ENCODE measurements at places on chromosomes 16 and 17.

DNA sequence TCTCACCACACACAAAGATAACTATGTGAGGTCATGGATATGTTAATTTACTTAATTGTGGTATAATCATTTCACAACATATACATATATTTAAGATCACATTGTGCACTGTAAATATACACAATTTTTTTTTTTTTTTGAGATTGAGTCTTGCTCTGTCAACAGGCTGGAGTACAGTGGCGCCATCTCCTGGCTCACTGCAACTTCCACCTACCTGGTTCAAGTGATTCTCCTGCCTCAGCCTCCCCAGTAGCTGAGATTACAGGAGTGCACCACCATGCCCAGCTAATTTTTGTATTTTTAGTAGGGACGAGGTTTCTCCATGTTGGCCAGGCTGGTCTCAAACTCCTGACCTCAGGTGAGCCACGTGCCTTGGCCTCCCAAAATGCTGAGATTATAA is 11.5 kb upstream of the PRSS54 start:
- DNase-seq = no peak

DNA sequence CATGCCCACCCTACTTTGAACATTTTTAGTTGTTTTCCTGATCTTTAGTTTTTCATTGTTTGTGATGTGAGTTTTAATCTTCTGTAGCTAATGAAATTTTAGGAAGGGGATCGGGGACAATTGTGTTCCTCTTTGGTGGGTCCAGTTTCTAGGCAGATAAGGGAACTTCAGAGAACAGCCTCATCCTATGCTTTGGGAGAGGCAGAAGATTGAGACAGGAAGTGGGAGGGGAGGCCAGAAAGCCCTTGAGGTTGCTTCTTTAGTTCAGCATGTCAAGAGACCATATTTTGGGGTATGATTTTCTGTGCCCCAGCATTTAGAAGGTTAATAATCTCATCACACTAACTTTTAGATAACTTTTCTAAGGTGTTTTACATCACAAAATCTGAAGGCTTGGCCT is 191.0 kb downstream of the TANC2 start:
- no peak for DNase-seq

DNA sequence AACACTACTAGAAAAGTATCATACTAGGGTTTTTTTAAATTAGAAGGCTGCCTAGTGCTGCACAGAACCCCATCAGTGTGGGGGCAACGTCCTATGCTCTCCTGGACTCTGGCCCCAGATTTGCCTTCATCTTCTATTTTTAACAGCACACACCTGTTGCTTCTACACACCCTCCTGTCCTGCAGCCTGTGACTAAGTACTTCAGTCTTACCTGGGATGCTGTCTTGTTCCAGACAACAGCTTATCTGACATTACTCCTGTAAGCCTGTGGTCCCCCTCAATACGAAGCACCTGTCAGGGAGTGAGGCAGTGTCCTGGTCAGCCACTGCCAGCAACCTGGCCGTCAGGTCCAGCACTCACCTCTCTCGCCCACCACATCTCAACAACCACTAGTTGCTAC is 247.6 kb upstream of the PSMD7 start:
- DNase-seq = no peak

DNA sequence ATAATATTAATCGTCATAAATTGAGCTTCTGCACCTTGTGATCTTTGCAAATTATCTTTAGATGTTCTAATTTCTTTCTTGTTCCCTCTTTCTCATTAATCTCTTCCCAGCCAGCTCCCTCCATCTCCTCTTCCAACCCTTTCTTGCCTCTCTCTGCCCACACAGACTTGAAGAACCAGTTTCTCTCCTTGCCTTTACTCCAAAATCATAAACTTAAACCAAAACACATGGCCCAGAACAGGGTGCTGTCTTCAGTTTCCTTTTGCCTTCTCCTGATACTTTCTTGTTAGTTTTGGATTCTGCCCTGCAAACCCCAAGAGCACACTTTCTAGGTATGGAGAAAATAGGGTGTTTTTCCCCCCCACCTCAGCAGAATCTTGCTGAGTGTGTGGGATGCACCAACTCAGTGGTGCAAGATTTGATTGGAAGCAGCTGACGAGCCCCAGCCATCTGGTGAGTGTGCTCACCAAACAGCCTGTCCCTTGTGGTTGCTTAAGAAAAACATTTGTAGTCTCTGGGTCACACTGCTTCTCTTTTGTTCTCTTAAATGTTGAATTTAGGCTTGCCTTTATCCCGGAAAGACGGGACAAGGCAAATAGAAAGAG is 175.8 kb upstream of the MAF start:
- no peak for DNase-seq

DNA sequence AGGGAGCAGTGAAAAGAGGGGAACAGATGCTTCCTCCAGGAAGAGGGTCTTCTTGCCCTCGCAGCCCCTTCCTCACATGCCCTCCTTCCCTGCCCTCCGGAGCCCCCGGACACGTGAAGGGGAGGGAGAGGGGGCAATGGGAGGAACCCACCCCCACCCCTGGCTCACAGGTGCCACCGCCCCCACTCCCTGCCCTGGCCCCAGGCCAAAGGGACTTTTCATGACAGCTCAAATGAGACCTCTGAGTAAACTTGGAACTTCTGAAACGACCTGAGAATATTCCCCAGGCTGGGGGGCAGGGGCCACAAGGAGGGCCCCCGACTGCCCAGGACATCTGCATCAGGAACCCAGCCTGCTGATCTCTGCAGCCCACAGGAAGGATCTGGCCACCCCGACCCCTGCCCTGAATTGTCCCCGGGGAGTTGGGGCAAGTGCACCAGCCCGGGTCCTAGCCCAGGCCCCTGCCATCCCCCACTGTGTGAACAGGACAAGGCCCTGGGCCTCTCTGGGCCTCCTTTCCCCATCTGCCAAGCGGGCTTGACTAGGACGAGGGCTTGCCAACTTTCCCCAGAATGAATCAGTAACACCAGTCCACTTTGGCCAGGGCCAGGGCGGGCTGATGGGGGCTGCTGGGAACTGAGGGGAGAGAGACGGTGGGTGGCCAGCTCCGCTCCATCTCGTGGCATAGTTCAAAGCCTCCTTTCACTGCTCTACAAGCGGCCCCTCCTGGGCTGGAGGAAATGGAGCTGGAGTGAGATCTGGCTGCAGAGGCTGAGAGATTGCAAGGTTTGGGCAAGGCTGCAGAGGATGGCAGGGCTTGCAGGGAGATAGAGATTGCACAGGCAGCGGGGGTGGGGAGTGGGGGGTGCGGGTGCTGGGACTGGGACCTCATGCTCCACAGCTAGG is 3.8 kb downstream of the IL21R start:
- DNase-seq = no peak

- no peak for DNase-seq
Measured at GRCh38 chr16:84329016-84329415, 34.3 kb downstream of the WFDC1 start.

- no peak for DNase-seq
Measured at GRCh38 chr16:27500801-27501200, 48.9 kb downstream of the GTF3C1 start.

GRCh38 chr16:89607937-89608740 is 5.3 kb upstream of the DPEP1 start:
- no peak for DNase-seq

DNA sequence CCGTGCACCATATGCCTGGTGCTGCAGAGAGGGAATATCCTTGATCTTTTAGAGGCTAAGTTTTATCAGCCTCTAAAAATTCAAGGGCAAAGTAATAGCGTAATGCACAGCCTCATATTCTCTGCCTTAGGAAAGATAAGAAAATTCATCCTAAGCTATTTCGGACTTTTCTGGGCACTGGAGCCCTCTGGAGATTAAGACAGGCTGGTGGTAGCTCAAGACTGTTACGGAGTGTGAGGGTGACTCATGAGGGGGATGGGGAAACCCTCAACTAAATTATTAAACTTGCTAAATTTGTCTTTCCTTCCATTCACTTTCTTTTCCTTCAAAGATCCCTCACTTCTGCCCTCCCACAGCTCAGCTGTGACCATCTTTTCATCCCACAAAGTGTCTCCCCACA is 73.3 kb downstream of the RPH3AL start:
- DNase-seq = no peak
